ENCODE measurements at places on chromosomes 11 and 22. TPM values are rescaled to one million over a fixed set of nuclear protein-coding genes. Genes with fewer than 3 reads are reported as not detected.

- DNase-seq, result no peak
These were observed 11.0 kb upstream of the B4GALNT4 start for GRCh38 chr11:358129-358800.

Gene OR5AS1
- total RNA-seq, result not detected

Gene RAG2
- not detected for total RNA-seq

Gene HBE1
- total RNA-seq, result 15.1 TPM

Gene TBX1
- not detected for total RNA-seq

GRCh38 chr11:67276781-67277230 is 10.5 kb downstream of the GRK2 start:
- DNase-seq, result no peak

DNA sequence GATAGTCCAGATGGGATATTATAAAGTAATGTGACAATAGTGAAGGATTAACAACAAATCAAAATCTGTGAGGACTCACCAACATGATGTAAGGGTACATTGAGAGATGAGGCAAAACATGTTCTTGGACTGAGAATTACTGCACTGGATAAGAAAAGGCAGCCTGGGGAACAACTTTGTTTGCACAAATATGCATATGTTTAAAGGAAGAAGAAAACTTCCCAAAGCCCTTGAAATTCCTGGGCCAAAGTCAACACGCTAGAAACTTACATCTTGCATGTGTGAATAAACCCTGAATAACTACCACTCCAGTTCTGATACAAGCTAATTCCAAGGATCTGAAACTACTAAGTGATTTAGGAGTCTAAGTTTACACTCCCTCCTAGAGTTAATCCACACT is 1.1 kb downstream of the OR52A5 start:
- DNase-seq, result no peak

GRCh38 chr22:24061124-24061684 is 50.1 kb downstream of the CABIN1 start:
- no peak for DNase-seq

Gene FGF3
- not detected for total RNA-seq
